ENCODE measurements at places on chromosomes 13 and 19.

- DNase-seq, result no peak
These were observed 8.2 kb downstream of the AP2A1 start for GRCh38 chr19:49774969-49775368.

DNA sequence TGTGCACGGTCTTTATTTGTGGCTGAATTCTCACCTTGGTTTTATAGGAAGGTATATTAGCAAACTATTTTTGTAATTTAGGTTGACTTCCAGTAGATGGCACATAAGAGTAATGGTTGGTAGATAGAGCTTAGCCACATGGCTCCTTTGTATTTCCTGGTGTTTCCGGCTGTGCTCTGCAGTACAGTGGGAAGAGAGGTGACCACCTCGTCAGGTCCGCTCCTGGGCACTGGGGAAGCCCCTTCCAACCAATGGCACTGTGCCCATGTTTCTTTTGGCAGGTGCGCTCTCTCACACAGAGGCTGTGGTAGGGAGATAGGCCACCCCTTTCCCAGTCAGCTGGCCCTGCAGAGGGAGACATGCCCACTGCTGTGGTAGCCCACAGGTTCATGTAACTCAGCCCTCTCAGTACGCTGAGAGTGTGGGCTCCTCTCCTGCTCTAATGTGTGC is 74.3 kb upstream of the ATP12A start:
- DNase-seq, result peak; percentile 36

DNA sequence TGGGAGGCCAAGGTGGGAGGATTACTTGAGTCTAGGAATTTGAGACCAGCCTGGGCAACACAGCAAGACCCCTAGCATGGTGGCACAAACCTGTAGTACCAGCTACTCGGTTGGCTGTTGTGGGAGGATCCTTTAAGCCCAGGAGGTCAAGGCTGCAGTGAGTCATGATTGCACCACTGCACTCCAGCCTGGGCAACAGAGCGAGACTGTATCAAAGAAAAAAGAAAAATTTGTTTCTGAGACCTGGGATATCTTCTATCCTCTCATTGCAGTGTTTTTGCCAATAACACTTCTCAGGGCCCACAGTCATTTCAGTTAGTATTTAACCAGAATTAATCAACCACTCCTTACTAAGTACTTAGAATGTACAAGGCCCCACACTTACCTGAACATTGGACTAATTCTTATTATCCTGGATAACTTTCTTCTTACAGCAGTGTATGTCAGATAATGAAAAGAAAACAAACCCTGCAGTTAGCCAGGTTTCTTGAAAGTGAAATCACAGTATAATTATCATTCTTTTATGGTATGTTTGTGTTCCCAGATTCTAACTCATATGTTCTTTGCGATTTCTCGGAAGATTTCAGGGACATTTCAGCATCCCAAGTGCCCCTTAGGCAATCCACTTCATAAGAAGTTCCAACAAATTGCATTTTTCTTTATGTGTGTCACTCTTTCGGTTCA is 75.6 kb upstream of the KLF5 start:
- DNase-seq, result no peak

DNA sequence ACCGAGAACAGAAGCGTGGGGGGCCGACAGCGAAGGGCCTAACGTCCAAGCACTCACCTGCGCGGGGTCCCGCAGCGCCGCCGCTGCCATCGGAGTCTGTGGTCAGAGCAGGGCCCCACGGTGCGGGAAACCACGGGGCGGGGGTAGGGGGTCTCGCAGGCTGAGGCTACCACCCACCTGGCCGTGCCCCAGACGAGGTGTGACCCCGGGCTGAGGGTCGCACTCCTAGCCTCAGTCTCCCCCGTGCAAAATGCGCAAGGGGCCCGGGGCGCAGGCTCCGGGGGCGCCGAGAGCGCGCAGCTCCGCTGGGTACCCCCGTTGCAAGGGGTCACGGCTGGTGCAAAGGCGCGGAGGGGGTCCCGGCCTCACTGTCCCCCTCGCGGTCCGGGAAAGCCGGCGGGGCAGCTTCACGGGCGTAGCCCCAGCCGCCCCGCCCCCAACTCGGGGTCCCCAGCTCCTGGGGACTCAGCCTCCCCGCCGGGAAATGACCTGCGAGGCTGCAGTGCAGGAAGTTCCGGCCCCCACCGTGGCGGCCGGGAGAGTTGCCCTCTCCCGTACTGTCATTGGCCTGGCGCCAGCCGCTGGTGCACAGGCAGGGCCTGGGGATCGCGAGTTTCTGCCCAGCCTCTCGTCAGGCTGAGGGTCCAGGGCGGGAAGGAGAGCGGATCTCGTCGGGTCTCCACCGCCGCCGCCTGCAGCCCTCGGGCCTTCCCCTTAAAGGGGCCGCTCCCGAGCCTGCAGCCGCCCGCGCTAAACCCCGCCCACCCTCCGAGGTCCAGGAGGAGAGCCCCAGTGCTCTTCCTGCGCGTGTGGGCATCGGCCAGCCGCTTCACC is at the start of gene ZNF792:
ZNF792 (minus strand) TSS at position 657 of the 834 bp plus-strand sequence; CDS start at position 90, 567 bp downstream.
- DNase-seq, result peak; percentile 81

GRCh38 chr13:105997581-105998550 is 537.6 kb downstream of the EFNB2 start:
- no peak for DNase-seq

- DNase-seq, result no peak
These were observed 133.4 kb downstream of the NDFIP2 start for GRCh38 chr13:79614250-79614918.

DNA sequence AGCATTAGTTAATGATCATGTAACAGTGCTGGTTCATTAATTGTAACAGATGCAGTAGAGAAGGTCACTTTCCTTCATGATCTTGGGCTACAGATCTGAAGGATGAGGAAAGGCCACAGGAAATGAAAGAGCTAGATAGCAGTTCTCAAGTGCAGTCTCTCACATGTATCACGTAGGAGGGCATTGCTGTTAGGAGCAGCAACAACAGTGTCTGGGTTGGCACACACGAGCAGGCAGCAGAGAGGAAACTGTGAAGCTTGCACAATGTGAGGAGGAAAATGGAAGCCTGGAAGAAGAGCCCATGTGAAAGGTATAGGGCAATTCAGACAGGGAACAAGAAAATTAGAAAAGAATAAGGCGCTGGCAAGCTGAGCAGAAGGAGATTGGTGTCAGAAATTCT is 1741.5 kb downstream of the PCDH9 start:
- DNase-seq, result no peak

DNA sequence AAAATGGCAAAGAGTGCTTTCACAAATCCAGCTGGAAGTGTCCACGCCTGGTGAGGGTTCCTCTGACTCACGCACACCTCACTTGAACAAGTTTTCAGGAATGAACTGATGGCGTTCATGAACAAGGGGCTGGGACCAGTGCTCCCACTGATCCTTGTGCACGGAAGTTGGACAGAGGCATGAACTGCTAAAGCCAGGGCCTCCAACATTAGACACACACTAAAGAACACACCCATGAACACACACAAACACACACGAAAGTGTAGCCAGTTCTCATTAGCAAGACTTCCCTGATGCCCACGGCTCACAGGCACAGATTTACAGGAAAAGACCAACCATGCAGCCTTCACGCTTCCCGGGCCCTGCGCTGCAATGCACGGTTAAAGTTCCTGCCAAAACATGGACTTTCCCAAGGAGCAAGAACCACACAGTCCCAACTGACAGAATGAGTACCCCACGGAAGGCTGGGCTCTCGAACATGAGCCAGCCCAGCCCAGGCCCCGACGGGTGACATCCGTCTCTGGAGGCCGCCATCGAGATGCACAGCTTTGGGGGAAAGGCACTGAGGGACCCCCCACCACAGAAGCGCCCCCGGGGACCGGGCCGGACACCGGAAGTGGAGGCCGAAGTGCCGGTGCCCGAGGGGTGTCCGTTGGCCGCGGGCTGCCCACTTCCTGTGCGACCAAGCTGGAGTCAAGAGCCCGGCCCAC is 808 bp downstream of the DNMT1 start:
- DNase-seq, result no peak

DNA sequence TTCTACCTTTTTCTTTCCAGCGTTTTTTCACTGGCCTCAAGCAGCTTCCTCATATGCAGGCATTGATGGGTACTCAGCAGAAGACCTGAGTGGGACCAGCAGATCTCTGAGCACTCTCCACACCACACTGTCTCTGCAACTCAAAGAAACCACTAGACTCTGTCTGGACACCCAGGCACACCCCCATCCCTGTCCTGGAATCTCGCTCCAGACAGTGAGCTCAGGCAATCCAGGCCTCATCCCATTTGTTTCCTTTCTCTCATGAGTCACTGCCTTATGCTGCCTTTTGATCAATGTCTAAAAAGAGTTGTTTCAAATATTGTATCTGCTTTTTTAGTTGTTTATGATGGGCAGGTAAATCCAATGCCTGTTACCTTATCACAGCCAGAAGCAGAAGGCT is 19.7 kb upstream of the POP4 start:
- DNase-seq, result no peak

GRCh38 chr13:106804991-106805390 is 237.1 kb upstream of the ARGLU1 start:
- DNase-seq, result no peak

DNA sequence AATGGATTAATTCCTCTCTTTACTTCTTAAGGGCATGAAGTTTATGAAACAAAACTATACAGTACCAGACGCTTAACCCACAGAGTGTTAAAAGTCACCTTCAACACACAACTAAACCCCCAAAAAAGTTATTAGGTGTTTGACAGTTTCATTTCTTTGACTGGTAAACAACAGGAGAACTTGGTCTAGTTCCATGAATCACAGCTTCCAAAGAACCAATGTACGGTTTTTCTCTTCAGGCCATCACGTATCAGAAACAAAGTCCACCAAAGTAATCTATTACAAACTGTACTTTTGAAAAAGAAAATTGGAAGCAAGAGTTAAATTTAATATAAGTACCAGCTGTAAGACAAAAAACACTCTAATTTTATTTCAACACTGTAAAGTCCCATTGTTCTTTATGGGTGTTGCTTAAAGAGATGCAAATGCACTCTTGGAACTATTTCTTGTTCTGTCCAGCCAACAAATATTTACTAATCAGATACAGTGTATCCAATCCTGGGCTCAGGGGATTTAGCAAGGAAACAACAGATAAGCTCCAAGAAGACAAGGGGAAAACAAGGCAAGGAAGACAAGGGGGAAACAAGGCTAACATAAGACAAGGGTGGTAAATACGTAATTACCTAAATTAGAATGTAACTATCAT is 149.2 kb downstream of the ABCC4 start:
- DNase-seq, result no peak

DNA sequence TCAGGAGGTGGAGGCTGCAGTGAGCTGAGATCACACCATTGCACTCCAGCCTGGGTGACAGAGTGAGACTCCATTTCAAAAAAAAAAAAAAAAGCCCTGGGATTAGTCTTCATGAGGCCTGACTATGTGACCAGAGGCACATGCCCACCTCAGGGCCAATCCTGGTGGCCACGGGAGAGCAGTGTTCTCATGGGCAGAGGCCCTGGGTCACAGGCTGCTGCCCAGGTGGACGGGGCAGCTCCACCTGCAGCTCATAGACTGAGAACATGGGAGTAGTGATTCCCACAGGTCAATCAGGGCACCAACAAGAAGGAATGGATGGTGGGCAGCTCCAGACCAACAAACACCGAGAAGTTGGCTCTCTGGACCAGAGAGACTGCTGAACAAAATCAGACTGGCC is 26.1 kb upstream of the PEPD start:
- DNase-seq, result no peak

DNA sequence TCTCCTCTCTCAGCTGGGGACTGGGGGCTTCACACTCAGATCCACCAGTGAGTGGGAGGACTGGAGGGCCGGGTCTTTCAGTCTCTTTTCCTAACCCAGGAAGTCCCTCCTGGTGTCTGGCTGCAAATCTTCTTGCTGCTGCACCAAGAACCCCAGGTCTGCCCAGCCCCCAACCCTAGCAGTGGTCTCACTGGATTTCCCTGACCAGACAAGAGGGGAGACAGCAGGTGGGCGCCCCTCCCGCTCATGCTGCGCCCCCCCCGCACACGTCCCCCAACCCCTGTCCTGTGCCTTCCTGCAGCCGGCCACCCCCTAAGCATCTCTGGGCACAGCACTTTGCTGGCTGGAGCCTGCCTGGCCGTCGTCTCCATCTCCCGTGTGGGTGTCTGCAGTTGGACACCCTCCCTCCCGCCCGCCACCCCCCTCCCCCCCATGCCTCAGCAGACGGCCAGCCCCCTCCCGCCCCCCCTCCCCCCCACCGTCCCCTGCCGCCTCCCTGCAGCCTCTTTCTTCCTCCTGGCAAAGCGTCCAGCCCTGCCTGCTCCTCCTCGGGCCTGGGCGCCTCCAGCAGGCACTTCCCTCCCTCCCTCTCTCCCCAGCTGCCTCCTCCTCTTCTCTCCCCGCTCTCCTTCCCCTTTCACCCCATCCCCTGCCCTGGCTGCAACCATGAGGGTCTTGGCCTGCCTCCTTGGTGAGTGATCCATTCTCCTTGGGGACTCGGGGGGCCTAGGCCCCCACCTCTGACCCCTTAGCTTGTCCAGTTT is at the start of gene SSC5D:
SSC5D (plus strand) TSS at position 513 of the 764 bp plus-strand sequence; CDS start at position 667, 154 bp downstream.
- peak; percentile 61 for DNase-seq

GRCh38 chr13:89852570-89852969 is 1494.9 kb upstream of the MIR17HG start:
- no peak for DNase-seq

GRCh38 chr13:93559718-93560117 is 333.1 kb downstream of the GPC6 start:
- DNase-seq, result no peak

- DNase-seq, result peak; percentile 86
These were observed 6.5 kb downstream of the UNC13A start for GRCh38 chr19:17681505-17682125.

DNA sequence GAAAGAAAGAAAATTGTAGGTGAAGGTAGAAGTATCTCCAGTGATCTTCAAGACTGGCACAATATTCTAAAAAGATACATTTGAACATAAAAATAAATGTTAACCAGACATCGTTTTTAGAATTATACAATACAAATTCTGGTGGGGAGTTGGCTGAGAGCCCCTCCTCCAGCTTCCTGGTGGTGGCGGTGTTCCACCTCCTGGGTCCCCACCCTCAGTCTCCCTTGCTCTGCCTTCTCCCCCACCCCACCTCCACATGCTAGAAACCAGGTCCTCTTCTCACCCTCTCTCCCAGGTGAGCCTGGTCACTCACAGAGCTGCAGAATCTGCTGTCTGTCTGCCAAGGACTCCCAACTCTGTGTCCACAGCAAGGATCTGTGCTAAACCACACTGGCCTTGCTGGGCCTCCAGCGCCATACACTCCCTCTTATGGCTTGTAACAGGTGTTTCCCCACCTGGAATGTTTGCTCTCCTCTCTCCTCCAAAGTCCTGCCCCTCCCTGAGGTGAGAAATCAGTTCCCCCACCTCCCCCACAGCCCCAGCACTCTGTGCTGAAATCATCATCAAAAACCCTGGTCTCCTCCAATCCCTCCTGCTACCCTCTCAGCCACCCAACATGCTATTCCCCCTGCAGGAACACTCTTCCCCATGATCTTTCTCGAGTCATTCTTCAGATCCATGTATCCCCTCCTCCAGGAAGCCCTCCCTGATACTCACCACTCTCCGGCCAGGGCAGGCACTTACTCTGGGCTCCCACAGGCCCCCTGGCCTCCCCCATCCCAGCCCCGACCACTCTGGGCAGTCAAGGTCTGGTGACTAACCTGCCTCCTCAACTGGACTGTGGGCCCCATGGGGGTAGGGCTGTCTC is 20.5 kb upstream of the CYP2S1 start:
- DNase-seq, result no peak

GRCh38 chr13:26853323-26853722 is 92.7 kb upstream of the GPR12 start:
- DNase-seq, result no peak
